ENCODE measurements at places on chromosomes 3 and 15. TPM values are rescaled to one million over a fixed set of nuclear protein-coding genes. Genes with fewer than 3 reads are reported as not detected.

The GTPBP8 gene
- 59.2 TPM for total RNA-seq

GRCh38 chr3:14430053-14430452 is 27.6 kb downstream of the SLC6A6 start:
- no peak for DNase-seq

The B3GNT5 gene
- total RNA-seq = 4.8 TPM

GRCh38 chr3:183073839-183074238 is 25.5 kb downstream of the MCCC1 start:
- DNase-seq = peak; percentile 67

GRCh38 chr3:73924048-73924447 is 299.3 kb upstream of the PDZRN3 start:
- no peak for DNase-seq

DNA sequence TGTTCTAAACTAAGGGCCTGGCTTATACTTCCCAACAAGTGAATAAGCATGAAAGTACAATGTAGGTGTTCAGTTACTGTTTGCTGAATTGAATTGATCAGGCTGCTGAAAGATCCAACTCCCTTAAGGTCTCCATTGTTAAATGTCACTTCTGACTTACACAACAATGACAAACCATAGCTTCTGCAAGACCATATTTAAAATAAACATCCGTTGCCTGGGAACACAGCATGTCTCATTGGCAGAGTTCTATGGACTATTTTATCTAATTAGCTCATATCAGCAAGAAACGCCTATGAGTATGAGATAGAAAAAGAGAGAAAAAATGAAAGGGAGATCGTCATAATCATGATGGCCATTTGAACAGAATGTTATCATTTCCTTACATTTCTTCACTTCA is 605.4 kb downstream of the FGF12 start:
- no peak for DNase-seq

DNA sequence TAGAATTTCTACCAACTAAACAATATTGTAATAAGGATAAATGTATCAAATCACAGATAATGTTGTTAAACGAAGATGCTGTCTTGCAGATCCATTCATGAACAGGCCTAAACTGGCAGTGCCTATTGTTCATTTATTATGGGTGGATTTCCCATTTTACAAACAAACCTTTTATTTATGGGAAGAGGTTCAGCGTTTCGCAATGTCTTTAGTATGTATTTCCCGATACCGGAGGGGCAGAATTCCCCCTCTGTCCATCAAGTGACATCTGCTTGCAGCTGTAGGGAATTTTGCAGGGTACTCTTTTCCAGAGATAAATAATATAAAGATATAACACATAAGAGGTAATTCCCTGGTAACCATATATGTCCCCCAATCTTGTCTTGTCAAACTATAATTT is 5.7 kb downstream of the CEP19 start:
- DNase-seq = no peak

DNA sequence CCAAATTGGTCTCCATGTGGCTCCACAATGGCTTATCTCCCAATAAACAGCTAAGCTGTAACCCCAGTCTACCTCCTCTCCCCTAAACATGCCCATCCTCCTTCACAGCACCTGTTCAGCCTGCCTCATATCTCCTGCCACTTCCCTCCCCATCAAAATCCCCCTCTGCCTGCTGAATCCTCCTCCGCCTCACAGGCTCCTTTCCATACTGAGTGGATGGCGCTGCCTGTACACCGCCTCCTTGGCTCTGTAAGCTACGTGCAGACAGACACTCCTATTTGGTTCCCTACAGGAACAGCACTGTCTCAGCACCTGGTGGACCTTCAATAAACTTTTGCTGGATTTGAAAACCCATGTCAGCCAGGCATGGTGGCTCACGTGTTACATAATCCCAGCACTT is 53.7 kb downstream of the ADCY5 start:
- DNase-seq = no peak

DNA sequence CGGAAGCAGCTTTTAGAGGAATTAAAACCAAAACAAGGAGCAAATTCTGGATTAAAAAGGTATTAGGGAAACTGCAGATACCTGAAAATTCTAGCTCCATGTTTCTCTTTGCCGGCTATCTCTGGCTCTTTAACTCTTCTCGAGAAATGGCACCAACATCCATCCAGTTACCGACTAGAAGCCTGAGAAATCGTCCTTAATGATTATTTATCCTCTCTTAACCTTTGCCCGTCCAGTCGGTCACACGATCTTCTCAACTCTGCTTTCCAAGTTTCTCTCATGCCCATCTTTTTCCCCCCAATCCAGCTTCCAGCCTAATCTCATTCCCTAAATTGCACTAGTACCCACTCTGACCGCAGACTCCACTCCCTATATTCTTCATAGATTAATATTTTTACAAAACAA is 596 bp upstream of the SGO1 start:
- DNase-seq = no peak

- no peak for DNase-seq
These were observed 18.3 kb upstream of the RAB43 start for GRCh38 chr3:129139911-129140310.

The RETNLB gene
- not detected for total RNA-seq

DNA sequence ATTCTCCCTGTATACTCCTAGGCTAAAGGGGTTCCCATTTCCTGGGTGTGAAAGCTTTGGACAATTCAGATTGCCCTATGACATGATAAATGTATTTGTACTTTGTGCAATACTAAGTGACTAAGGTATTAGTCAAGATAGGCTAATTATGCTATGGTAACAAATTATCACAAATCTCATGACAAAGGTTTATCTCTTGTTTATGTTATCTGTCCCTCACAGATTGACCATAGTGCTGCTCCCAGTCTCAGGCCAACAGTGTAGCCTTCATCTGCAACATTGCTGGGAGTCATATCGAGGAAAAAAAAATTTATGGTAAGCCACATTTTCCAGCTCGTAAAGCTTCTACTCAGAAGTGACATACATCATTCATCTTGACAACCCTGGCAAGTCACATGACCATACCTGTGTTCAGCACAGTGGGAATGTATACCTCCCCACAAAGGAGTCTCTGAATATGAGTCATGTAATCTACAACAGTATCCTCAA is 346.2 kb downstream of the IGSF11 start:
- DNase-seq = no peak

DNA sequence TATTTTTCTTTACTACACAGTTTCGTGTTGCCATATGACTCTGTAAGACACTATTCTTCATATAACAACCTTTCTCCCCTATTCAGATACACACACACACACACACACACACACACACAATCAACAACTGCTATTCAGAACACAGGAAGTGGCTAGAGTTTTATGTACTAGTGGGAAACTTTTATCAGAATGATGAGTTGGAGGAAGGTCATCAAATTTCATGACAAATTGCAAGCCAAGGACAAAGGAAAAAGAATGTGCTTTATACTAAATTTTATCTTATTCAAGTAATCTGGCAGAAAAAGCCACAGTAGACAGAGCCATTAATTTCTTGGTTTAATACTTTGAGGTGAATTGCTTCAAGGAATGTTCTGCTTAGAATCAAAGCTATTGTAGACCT is 899.8 kb downstream of the ROBO2 start:
- DNase-seq = no peak

The P2RY1 gene
- 0.48 TPM for total RNA-seq

- no peak for DNase-seq
These were observed 16.5 kb upstream of the PLOD2 start for GRCh38 chr3:146177519-146177918.

DNA sequence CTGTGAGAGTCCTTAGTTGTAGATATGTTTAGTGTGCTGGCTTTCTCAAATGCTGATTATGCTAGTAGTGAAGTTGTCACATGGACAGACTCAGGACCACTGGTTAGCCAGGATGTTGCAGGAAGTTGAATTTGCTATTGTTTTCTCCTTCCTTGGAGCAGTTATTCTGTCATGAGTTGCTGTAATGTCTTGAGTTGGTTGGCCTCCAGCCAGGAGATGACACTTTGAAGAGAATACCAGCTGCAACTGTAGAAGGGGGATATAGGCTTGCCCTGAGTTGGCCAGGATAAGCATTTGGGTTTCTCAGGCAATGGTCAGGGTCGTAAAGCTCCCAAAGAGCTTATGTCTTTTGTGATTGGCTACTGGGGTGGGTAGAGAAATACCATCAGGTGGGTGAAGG is 206.7 kb downstream of the ZNF621 start:
- DNase-seq = peak; percentile 7

The PLA1A gene
- 0.20 TPM for total RNA-seq

The TRIM42 gene
- total RNA-seq = not detected
